ENCODE measurements at places on chromosomes 7 and 10.

GRCh38 chr10:24254180-24254579 lies 45.2 kb downstream of the KIAA1217 start:
- DNase-seq, result no peak

- DNase-seq, result no peak
Observed at GRCh38 chr7:136027160-136027559, 50.0 kb upstream of the MTPN start.

DNA sequence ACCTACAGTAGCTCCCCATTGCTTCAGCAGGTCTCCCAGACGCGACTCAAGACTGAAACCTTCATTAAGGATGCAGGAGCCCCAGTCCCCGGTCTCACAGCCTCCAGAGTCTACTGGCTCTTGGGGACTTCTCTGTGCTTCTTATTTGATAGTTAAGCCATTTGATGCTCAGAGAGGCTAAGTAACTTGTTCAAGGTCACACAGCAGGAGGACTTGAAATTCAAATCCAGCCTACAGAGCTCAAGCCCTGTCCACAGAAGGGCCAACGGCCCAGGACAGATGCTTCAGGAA lies 21.2 kb upstream of the ZMIZ1 start:
- no peak for DNase-seq

DNA sequence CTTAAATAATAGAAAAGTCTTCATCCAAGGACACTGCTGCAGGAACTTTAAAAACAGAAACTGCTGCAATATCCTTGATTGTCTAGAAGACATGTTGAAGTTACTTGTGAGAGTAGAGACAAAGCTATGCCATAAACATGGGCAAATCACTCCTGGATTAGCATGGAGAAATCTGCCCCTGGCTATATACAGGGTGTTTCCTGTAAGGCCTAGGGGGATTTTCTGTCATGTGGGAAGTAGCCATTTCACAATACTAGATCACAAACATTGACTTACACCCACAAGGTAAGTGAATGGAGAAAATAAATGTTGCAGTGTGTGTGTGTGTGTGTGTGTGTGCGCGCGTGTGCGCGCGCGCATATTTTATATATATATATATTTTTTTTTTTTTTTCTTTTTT lies 35.2 kb upstream of the PDK4 start:
- no peak for DNase-seq

DNA sequence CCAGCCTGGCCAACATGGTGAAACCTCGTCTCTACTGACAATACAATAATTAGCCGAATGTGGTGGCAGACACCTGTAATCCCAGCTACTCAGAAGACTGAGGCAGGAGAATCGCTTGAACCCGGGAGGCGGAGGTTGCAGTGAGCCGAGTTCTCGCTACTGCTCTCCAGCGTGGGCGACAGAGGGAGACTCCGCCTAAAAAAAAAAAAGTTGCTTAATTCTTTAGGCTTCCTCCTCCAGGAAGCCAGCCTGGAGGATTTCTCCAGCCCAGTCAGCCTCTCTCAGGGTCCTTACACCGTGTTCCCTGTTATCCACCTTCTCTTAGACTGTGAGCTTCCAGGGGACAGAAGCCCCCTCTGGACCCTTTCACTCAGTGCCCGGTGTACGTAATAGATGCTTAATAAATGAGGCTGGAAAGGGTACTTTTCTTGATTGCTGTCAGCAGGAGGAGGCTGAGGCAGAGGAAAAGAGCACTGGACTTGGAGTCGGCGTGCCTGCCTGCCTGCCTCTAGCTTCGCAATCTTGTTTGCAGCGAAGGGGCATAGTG lies 16.4 kb upstream of the NODAL start:
- no peak for DNase-seq

GRCh38 chr7:28708033-28708951 lies 249.8 kb downstream of the TRIL start:
- DNase-seq, result no peak

DNA sequence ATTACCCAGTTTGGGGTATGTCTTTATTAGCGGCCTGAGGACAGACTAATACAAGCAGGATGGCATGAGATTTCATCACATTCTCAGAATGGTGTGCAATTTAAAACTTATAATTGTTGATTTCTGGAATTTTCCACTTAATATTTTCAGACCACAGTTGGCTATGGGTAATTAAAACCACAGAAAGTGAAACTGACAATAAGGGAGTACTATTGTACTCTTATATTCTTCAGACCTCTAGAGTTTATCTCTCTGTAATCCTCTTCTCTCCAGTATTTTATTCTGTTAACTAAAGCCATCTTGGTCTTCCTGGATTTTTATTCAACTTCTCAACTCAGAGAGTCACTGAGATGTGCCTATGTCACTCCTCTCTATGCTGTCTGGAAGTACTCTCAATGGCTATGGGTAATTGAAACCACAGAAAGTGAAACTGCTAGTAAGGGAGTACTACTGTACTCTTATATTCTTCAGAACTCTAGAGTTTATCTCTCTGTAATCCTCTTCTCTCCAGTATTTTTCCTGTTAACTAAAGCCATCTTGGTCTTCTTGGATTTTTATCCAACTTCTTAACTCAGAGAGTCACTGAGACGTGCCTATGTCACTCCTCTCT lies 118.3 kb downstream of the PPP1R17 start:
- DNase-seq, result no peak

GRCh38 chr7:90461219-90461618 lies 8.2 kb upstream of the PTTG1IP2 start:
- DNase-seq, result no peak

GRCh38 chr10:7750222-7750621 lies 37.6 kb downstream of the KIN start:
- no peak for DNase-seq

DNA sequence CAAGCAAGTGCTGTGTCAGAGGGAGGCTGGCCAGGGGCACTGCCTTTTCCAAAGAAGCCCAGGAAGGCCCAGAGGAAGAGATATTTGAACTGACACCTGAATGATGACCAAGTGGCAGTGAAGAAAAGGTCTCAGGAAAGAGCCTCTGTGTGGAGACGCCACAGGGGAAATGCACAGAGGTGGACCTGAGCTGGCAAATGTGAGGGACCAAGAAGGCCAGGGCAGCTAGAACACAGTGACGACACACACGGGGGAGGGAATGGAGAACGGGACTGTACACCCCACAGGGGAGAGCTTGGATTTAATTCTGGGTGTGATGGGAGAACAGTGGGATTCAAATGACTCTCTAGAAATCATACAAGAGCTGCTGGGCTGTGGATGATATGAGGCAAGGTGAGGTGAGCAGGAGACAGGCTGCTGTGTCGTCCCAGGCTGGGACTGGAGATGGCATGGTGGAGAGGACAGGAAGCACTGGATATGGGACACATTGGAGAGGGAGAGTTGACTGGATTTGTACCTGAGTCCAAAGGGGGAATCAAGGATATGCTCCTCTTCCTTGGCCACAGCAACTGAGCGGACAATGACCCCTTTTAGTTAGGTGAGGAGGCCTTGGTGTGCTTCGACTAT lies 84.2 kb upstream of the DDC start:
- no peak for DNase-seq

GRCh38 chr10:86261941-86262687 lies 104.5 kb downstream of the GRID1 start:
- no peak for DNase-seq

GRCh38 chr10:7558036-7558435 lies 108.7 kb downstream of the ITIH5 start:
- no peak for DNase-seq

DNA sequence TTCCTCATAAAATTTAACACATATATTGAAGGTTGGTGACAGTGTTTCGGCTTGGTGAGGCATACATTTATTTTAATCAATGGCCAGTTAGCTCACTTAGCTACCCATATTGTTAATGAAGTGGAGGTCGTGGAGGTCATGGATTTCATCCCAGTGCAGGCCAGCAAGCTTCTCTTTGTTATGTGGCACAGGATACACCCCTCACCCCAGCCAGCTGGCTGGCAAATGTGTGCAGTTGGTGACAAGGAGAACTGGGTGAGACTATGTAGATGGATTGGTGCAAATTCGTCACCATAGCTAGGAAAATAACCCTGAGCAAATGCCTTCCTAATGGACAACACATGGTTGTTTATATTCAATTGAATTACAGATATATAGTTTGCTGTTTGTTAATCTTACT lies 50.5 kb upstream of the FOXP2 start:
- DNase-seq, result no peak

DNA sequence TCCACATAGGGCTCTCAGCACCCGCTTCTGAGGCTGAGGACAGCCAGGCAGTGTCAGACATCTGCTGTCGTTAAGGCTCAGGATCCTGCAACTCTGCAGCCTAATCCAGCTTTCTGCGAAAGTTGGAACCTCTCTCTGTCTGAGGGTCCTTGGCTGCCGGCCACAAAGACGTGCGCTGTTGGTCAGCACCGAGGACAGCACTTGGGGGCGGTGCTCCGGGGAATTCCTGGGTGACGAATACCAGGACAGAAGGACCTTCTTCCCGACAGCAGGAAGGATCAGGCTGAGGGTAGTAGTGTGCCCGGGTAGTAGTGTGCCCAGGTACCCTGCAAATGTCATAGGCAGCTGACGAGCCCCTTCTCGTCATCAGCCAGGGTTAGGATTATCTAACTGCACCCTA lies 16.0 kb upstream of the RASGEF1A start:
- DNase-seq, result no peak

DNA sequence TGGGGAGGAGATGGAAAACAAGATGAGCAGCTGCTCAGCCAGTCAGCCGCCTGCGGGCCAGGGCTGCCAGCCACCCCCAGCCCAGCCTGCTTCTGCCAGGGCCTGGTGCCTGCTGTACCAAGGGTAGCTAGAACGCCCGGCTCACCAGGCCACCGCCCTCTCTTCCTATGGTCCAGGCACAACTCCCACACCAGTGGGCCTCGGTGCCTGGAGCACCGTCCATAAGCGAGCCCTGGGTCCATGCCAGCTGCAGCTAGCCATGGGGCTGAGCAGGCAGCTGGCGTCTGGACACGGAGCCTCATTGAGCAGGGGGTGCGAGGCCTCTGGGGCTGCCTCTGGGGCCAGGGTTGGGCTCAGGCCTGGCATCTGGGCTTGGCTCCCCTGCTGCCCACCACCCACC lies 8.5 kb upstream of the RABGEF1 start:
- DNase-seq, result no peak

DNA sequence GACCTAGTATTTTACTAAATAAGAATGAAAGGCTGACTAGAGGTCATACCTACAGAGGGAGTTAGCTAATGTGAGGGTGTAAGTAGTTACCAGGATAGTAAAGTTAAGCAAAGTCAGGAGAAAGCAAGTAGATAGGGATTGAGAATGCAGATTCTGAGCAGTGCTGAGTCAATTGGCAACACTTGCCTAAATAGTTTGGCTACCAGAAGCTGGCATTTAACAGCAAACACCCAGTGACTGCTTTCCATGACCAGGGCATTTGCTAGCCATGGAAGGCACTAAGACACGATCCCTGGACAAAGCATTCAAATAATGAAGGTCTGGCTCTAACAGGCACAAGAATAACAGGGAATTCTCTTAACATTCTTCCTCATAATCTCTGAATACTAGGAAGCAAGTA lies 25.9 kb downstream of the TNKS2 start:
- DNase-seq, result no peak

DNA sequence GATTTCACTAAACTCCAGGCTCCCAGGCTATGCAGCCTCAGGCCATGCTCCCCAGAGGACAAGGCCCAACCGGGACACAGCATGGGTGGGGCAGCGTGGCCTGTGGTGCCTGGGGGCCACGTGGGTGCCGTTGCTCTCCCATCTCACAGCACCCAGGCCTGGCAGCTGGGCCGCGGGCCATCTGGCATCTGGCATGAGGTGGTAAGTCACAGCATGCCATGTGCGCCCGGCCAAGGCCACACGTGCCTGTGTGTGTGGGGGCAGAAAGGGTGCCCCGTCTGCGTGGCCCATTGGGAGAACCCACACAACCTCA lies 204.1 kb downstream of the EBF3 start:
- DNase-seq, result no peak

DNA sequence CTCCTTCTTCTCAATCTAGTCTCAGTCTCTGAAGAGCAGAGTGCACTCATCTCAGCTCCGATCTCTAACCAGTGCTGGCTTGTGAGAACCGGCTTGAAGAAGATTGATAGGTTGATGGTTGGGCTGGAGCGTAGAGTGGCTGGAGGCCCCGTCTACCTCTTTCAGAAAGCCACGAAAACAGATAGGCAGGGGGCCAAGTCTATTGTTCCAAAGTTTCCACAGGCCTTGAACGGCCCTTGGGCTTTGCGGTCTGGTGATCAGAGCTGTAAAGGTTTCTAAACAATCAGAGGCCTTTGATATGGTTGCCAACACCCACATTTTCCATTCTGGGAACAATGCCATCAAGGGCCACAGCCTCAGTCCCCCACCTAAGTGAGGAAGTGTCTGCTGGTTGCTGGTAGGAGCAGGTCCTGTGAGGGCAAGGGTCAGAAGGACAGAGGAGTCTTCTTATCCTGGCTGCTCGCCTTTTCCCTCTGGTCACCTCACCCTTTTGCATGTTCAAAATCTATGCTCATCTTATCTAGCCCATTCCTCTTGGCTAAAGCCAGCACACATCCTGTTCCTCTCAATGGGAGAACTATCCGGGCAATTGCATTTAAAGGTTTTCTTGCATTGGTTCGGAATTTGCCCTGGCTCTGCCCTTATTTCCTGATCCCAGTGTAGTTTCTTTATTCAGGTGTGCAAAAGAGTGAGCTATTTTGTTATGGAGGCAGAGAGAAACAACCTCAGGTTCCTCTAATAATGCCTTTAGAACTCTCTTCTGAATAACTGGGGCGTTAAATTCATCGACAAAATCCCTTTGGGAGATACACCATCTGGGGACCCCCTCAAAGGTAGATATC lies 70.3 kb upstream of the KMT2E start:
- DNase-seq, result peak; percentile 49

DNA sequence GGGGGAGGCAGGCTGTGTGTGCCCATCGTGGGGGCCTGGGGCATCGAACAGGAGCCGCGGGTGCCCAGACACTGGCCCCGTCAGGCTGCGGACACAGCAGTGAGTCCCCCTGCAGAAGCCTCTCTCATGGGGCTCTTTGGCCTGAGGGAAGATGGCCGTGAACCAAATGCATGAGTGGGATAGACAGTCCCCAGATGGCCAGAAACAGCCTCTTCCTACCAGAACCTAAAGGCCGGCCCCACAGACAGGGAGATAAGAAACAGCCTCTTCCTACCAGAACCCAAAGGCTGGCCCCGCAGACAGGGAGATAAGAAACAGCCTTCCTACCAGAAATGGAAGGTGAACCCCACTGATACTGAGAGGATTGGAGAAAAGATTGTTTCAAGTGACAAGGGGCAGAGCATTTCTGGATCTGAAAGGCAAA lies 16.6 kb downstream of the IDI2 start:
- DNase-seq, result no peak

DNA sequence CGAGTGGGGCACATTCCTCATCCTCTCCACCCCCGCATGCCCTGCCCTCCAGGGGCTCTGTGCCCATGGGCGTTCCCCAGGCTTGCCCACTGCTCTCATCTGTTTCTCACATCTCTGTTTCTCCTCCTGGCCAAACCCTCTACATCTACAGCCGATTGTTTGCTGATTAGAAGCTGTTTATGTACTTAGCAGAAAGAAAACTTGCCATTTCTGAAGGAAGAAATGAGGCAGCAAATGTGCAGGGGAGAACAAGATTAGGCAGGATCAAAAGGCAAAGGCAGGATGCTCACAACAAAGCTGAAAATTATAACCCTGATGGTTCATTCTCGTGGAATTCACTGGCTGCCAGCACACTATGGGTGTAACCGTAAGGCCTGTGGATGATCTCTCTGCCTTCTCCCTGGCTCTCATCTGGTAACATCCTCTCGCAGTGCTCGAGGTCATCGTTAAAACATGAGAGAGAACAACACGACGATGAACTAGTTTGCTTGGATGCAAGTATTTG lies 111.6 kb upstream of the KLF14 start:
- no peak for DNase-seq

Measured in activated CD8-positive, alpha-beta memory T cell treated with anti-CD3 and anti-CD28 coated beads for 4 hours (primary cell).